ENCODE measurements at places on chromosomes 5 and 9.

- DNase-seq = no peak
Observed at GRCh38 chr9:91207729-91208418, 153.8 kb downstream of the AUH start.

DNA sequence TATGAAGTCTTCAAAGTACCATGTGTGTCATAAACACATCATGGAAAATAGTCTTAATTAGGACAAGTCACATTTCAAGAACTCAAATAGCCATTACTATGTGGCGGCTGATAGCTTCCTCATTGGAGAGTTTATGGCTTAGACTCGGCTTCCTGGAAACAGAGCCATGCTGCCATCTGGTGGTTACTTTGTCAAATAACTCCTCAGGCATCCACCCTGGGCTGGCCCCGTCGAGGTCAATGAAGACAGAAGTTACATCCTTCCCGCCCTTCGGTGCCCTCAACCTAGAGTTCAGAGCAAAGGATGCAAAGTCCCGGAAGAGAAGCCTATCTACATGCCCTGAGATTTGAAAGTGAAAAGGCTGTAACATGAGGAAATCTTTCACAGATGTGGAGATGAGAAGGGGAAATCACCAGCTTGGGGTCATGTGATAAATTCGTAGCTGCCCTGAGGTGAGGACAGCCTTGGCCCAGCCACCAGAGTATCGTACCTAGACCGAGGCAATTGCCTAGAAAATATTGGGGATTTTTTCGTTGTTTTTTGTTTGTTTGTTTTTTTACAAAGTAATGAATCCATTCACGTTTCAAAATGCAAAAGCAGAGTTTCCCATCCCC, 45.5 kb upstream of the ZNF169 start:
- peak; percentile 77 for DNase-seq

DNA sequence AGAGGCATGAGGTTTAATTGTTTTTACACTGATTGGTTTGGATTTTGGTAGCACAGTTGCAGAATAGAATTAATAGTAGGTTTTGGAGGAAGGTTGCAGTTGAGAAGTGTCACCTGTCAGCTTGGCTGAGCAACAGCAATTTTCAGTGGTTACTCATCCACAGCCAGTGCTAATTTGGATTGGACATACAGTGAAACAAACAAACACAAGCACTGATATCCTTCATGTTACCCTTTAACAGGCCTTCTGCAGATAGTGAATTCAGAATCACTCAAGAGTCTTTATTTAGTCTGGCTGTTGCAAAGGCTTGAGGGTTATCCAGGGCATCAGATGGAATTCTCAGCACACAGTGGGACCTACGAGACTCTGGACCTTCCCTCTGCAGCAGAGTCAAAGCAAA, 31.8 kb upstream of the POU4F3 start:
- no peak for DNase-seq

DNA sequence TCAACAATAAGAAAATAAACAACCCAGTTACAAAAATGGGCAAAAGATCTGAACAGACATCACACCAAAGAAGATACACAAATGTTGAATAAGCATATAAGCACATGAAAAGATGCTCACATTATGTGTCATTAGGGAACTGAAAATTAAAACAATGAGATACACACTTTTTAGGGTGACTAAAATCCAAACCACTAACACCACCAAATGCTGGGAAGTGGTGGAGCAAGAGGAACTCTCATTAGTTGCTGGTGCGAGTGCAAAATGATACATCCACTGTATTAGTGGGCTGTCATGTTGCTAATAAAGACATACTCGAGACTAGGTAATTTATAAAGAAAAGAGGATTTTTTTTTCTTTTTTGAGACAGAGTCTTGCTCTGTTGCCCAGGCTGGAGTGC, 329.1 kb downstream of the TMEM38B start:
- no peak for DNase-seq

DNA sequence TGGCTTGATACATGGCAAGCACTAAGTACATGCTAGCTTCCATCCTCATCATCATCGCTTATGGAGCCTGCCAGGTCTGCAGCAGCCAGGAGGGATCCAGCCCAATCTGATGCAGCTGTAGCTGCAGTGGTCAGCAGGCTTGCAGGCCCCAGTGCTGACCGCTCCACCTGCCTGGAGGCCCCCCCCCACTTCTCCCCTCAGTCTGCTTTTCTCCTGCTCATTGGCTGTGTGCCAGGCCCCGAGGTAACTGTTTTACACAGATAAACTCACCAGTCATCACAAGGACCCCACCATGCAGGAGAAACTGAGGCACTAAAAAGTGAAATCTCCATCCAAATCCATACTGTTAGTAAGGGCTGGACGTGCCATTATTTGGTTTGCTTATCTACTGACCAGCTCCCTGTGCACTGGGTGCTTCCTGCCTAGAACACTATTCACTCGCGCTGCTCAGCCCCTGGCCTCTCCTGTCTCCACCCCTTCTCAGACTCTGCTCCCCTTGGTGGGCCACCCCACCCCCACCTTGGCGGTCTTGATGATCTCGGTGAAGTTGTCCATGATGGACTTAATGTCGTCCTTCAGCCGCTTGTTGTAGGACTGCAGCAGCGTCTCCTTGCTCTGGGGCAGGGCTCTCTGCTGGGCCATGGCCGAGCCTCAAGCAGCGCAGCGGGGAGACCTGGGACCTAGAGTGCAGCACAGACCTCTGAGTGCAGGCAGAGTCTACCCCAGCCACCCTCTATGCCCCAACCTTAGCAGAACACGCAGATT, 1.7 kb downstream of the MED22 start:
- no peak for DNase-seq

- DNase-seq = no peak
Observed at GRCh38 chr5:94705427-94705826, 87.0 kb downstream of the SLF1 start.

DNA sequence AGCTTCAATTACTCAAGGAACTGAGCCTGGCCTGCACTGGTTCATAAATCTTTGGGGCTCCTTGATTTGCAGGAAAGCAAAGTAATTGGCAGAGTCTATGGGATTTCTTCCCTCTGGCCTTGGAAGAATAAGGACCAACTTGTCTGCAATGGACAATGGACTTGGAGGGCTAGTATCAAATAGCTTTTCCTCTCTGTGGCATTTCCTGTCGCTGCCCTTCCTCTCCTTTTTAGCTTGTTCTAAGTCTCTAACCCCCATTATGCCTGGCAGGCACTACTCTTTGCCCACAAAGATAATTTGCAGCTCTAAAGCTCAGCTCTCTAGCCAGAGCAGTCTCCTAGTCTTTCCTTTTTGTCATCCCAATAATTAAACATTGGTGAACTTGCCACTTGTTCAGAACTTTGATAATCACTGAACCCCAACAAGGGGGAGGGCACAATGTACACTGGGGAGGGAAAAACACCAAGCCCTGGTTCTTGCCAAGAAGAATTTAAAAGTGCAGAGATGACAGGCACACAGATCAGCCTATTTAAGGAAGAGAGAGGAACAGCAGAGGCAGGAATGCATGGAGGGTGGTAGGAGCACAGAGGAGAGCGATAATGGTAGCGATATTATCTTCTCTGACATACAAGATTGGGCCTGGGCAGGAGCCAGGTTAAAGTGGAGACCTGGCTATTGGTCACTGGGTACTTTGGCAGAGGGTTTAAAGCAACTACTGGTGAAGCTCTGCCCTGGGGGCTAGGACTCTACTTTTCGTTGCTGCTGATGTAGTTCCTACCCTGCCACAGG, 38.5 kb downstream of the FAM219A start:
- no peak for DNase-seq

- DNase-seq = no peak
Observed at GRCh38 chr5:62617943-62618342, 39.3 kb downstream of the LRRC70 start.

DNA sequence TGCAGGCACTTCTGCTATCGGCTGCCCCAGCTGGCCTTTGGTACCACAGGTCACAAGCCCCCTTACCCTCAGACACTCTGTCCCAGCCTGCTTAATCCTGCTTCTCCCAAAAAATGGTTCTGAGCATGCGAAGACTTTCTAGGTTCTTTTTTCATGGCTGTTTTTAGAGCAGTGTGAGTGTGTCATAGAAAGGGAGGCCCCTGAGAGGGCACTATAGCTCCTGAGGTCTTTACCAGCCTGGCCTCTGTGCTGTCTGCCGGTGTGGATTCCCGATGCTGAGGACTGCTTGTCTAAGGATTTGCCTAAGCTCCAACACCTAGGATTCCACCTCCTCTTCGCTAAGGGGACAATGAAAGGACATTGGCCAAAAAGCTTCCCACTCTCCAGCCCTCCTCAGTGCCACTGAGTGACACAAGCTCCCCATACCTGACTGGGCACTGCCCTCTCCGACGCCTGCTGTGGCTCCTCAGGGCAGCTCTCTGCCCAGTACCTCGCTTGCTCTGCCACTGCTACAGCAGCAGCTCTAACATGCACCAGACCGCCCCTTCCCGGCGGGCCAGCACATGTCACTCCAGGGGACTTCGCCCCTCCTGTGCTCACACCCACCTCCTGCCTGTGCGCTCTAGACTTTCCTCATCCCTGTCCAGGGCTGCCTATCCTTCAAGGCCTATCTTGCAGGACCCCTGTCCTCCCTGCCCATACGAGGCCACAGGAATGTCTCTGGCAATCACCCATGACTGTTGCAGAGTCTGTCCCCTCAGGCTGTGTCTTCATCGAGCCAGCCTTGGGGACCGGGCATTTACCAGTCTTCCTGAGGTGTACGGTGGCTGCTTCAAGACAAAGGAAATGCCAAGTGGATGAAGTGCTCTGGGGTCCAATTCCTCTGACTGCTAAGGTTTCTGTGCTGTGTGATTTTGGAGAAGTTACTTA, 21.0 kb downstream of the MACROH2A1 start:
- no peak for DNase-seq

GRCh38 chr9:132327537-132327936, 27.2 kb downstream of the SETX start:
- DNase-seq = no peak

DNA sequence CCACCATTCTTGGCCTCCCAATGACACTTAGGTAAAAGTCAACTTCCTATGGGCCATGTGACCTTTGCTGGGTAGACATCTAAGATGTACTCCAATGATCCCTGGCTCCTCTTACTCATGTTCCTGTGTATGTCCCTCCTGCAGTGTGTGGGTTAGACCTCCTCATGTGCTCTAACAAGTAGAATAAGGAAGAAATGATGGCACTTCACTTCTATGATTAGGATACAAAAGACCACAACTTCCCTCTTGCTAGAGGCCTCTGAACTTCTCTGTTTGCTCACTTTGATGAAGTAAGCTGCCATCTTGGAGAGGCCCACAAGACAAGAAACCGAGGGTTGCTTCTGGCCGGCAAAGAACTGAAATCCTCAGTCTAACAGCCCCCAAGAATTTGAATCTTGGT, 131.8 kb downstream of the TAF11L14 start:
- DNase-seq = no peak

DNA sequence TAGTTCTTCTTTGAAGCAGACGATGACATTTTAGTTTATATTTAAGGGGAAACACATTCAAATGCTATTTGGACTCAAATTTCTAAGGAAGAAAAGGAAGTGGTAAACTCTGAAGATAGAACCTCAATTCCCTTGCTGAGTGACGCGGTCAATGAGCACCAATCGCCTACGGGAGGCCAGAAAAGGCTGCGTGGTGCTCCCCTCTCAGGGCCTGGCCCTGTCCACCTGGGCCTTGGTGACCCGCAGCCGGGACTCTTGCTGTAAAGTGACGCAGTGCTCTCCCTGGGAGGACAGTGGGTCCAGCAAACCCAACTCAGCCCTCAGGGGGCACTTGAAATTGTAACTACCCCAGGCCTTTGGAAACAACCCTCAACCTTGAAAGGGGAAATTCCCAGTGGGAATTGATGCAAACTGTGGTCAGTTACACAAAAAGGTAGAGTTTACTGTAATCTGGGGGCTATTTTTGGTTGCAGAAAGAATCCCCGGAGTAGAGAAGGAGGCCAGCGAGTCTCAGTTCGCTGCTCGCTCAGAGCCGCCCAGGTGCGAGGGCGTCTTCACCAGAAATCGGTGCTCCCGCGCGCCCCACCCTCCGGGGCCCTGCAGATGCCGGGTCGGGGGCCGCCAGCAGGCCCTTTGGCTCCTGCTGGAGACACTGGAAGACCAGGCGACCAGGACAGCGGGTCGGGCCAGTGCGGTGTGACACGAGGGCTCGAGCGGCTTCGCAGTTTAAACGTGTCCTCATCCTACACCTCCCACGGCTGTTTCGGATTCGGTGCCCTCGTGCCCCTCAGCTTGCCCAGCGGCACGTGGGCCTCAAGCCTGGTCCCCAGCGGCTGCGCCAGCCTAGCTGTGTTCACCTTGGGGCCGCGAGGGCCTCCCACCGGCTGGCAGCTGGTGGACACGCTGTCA, 1.4 kb upstream of the ANKRD33B start:
- DNase-seq = no peak

Data from erythroblast (primary cell).